CD4-positive, alpha-beta T cell treated with Interleukin-6 at 100 ng/mL for 8 hours (primary cell): ENCODE measurements at places on chromosomes 4 and X.

DNA sequence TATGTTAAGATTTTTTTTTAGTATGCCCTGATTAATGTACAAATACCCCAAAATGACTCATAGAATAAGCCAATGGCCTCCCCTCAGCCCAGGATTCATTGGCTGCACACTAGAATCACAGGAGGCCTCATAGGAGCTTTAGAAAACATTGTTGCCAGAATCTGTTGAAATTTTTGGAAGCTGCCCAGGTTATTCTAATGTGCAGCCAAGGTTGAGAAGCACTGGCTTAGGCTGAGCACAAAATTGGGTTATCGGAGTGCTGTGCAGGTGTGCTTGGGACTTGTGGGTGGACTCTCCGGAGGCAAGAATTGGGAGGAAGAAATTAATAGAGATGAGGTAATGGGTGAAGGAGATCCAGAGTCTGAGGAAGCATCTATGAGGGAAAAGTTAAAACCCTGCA, 41.3 kb upstream of the VCX start:
- no peak for DNase-seq

DNA sequence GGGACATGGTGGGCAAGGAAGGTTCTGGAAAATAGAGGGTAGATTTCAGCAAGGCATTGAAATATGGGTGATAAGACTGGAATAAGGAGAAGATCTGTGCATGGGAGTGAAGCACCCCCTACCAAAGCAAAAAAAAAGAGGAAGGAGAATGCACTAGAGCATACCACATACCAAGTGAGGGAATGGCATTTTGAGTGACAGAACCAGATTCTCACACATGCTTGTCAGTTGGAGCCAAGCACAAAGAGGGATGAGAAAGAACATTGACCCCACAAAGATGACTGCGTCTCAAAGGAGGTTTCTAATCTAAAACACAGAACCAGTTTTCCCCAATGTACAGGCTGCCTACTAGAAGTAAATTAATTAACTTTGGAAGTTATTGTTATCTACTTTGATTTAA, 140.3 kb upstream of the SMAD1 start:
- DNase-seq: no peak

DNA sequence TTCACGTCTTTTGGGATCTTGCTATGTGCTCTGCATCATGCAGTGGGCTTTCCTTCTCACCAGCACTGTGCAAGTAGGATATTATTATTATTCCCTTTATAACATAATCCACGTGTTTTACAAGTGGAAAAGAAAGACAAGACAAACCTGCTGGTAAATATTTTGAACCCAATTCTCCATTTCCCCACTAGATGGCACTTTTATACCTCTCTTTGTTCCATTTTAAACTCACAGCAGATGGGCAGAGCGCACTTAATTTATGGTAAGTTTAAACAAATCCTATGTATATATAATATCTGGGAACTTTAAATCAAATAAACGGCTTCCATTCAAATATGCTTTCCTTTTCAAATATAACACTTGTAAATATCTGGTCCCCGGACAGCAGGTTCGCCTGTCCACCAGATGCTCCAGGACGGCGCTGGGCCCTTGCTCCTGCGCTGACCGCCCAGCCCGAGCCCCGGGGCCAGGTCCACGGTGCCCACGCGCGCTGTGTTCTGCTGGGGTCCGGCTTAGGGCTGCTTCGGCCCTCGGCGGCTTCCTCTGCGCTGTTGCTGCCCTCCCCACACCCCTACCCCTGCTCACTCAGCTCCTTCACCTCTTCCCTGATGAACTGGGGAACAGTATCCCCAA, 31.1 kb downstream of the F11 start:
- DNase-seq: no peak

GRCh38 chr4:122384245-122384644, 5.4 kb downstream of the ADAD1 start:
- no peak for DNase-seq

DNA sequence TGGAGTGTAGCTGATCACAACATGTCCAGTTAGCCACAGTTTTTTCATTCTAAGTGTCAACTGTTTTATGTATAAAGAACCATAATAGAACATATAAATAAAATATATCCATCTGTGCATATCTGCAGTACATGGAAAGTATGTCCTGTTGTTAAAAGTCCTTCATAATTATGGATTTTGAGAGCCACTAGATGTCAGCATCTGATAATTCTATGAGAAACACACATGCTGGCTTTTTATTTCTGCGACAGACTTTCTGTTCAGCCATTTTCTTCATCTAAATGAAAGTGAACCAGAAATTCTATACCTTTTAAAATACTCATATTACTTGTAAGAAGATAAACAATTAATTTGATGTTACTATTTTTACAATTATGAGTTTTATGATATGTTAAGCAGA, 251.5 kb downstream of the GPM6A start:
- DNase-seq: no peak

- no peak for DNase-seq
These were observed 30.4 kb downstream of the LAMTOR3 start for GRCh38 chr4:99863804-99864203.

GRCh38 chr4:174377613-174378012, 93.9 kb downstream of the CEP44 start:
- DNase-seq: no peak

- DNase-seq: no peak
These were observed 6.0 kb downstream of the PALLD start for GRCh38 chr4:168502861-168503260.
